CD4-positive, alpha-beta T cell treated with Interferon alpha-2 for 1 hour (primary cell): ENCODE measurements at places on chromosomes 16 and 17.

DNA sequence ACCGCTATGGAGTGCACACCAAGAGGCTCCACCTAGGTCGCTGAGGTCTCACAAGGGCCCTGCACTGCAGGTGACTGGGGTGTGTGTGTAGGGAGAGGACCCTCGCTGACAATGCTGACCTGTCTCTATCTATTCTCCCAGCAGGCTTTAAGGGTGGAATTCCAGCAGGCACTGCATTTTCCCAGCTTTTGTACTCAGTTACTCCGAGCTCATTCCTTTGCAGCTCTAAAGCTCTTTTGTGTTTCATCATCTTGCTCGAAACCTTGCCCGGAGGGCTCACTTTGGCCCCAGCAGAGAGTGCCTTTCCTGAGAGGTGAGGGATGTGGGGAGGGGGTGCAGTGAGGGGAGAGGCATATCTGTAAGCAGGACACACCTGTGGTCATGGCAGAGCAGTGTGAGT lies 39.3 kb downstream of the SMPD3 start:
- DNase-seq = no peak

GRCh38 chr16:31224092-31224955 lies 7.4 kb upstream of the PYDC1 start:
- DNase-seq = no peak

GRCh38 chr17:49197346-49197998 lies 12.9 kb downstream of the GNGT2 start:
- no peak for DNase-seq

GRCh38 chr16:4743226-4743878 lies 9.0 kb downstream of the DNAAF8 start:
- no peak for DNase-seq

GRCh38 chr17:76261421-76262215 lies 3.5 kb upstream of the UBALD2 start:
- DNase-seq = no peak

- DNase-seq = no peak
Observed at GRCh38 chr16:87954826-87955225, 3.6 kb downstream of the BANP start.

DNA sequence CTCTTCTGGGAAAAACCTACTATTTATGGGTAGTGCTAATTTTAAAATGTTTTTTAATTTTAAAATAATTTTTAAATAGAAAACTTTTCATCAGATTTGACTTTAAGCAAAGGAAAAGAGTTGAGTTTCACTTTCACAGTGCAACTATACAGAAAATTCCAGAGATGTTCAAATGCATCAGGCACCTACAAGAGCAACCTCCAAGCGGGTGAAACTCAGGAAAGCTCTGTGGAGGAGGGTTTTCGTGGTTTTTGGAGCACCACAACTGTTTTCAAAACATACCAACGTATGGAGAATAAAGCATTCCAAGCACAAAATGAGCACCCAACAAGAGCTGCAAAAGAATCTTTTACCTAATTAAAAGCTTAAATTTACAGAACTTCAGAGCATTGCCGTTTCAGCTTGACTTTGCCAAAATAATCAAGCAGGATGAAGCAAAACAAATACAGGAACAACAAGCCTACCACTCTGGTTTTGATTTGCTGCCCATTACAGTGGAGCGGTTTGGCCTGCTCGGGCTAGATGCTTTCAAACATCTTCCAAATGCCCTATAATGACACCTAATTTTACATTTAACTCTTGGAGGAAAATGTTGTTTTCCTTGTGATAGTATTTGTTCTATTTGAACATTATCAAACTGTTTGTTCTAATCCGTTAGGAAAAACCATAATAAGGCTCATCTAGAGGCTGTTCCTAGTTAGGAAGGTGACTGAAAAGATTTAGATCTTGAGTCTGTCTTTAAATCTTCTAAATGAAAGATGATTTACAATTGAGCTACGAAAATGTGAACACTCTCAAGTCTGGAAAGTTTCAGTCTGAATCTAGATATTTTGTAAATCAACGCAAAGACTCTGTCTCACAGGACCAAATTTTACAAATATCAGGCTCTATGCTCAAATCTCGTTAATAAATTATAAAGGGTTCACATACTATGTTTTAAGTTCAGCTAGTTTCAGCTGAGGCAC lies 34.5 kb downstream of the NACA2 start:
- DNase-seq = no peak

GRCh38 chr17:55433629-55434422 lies 12.2 kb upstream of the MMD start:
- no peak for DNase-seq

DNA sequence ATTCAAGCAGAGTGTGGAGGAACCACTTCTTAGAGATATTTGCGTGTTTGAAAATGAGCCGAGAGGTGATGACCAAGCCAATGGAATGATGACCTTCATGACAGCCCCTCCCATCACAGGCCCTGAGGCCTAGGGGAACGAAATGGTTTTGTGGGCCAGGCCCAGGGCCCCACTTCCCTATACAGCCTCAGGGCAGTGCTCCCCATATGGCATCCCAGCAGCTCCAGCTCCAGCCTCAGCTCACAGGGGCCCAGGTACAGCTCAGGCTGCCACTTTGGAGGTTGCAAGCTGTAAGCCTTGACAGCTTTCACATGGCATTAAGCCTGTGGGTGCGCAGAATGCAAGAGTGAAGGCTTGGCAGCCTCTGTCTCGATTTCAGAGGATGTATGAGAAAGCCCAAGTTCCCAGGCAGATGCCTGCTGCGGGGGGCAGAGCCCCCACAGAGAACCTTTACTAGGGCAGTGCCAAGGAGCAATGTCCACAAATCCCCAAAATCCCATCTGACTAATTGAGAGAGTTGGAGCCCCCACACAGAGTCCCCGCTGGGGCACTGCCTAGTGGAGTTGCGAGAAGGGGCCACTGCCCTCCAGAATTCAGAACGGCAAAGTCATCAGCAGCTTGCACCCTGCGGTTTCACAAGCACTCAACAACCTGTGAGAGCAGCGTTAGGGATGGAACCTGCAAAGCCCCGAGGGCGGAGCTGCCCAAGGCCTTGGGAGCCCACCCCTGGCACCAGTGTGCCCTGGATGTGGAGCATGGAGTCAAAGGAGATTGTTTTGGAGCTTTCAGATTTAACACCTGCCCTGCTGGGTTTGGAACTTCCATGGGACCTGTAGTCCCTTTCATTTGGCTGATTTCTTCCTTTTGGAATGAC lies 21.2 kb downstream of the CHMP6 start:
- DNase-seq = no peak

DNA sequence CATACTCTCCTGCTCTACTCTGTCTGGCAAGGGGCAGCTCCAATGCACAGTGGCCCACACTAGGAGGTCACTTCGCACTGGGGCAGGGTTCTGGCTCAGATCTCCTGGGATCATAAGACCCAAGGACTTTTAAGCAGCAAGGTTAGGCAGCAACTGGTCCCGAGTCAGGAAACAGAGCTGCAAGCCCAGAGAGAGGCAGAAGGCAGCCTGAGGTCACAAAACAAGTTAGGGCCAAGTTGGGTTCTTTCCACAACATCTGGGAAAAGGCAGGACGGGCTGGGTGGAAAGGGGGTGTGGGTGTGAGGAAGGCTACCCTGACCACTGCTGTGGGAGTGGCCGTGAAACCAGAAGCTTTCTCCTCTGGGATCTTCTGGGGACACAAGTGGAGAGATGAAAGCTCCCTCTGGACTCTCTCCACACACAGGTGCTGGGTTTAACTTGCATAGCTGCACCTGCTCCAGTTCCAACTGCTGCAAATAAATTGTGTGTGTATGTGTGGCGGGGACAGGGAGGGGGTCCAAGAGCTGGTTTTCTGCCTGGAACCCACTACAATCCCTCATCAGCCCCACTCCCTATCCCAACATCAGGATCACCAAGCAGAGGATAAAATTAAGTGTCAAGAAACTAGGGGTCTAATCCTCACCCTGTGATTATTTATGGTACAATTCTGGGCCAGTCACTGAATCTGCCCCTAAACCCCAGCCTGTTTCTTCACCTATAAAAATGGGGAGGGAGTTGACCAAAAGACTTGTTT lies 8.0 kb upstream of the TSPOAP1 start:
- DNase-seq = no peak

- no peak for DNase-seq
Observed at GRCh38 chr17:68908045-68908444, 47.1 kb downstream of the ABCA8 start.

GRCh38 chr17:50586421-50587247 lies 26.1 kb downstream of the CACNA1G start:
- DNase-seq = no peak

- DNase-seq = no peak
Observed at GRCh38 chr17:28612531-28612930, 1.5 kb downstream of the RSKR start.

DNA sequence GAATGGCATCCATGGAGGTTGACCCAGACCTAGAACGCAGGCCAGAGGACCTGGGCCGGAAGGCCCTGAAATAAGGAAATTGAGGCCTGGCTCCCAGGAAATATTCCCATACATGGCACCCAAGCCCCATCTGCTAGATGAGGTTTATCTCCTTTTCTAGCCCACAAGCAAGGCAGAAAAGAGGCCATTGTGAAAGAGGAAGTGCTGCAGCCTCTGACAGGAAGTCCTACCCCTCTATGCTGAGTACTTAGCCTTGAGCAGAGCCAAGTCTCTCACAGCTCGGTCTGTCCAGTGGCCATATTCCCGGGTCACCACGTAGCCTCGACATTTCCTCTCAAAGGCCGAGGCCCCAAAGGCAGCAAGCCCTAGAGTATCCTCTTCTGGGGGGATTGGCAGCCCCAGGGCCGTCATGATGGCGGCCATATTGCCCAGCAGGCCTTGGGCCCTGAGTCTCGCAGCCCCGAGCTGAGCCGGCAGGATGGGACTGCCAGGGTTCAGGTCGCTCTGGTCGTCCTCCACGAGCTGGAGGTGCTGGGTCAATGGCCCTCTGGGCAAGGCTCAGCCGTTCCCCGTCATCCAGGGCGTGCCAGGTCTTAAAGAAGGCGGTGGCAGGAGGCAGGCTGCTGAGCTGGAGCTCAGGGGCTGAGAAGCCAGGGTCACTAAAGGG lies 7.8 kb downstream of the CTF1 start:
- DNase-seq = no peak

- DNase-seq = no peak
Observed at GRCh38 chr17:12104831-12105230, 84.2 kb downstream of the MAP2K4 start.

DNA sequence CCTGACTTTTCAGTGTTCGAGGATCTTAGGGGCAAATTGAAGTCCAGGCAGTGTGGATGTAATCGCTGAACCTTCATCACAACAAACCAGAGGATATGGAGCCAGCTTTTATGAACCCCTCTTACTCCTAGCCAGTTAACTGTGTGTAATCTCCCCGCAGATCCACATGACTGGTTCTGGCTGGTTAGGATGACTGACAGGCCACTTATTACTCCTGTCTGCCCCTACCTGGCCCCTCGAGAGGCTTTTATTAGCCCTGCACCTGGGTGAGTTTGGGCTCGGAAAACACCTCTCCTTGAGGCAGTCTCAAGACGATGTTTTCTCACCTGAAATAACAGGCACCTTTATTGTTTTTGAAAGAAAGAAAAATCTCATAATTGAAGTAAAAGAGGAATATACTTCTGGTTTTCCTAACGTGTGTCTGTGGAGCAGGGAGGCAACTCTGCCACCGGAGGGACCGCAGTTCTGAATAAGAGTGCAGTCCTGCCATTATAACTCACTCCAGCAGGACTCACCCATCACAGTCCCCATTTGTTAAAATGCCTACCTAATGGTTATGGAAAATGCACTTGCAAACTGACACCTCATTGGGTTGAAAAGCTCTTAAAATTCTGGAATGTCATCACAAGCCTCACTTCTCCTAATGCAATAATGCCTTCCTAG lies 291.9 kb upstream of the N4BP1 start:
- no peak for DNase-seq

DNA sequence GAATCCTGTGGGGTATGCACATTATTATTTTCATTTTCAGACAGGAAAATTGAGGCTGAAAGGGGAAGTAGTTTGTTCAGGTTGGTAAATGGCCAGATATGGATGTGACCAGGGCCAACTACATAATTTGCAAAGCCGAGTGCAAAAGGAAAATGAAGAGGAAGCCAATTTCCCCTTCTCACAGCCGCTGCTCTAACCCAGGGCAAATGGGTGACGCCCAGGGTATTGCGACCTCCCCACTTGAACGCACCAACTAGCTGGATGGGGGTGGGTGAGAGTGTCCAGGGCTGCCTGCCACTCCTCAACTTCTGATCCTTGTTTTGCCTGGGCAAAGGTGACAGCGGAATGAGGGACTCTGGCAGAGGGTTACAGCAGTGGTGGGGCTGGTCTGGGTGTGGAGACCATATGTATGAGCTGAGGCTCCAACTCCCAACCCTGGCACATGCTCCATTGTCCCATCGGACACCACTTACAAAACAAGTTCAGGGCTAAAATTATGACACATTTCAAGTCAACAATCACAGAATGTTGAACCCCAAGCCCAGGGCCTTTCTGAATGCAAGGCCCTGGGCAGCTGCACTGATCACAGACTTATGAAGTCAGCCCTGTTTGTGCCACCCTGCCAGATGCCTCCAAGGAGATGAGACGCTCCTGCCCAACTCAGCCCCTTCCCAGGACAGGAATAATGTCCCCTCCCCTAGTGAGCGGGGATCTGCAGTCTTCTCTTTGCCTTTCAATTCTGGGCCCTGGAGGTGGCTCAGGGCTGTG lies 1.7 kb downstream of the ANKRD40CL start:
- no peak for DNase-seq

DNA sequence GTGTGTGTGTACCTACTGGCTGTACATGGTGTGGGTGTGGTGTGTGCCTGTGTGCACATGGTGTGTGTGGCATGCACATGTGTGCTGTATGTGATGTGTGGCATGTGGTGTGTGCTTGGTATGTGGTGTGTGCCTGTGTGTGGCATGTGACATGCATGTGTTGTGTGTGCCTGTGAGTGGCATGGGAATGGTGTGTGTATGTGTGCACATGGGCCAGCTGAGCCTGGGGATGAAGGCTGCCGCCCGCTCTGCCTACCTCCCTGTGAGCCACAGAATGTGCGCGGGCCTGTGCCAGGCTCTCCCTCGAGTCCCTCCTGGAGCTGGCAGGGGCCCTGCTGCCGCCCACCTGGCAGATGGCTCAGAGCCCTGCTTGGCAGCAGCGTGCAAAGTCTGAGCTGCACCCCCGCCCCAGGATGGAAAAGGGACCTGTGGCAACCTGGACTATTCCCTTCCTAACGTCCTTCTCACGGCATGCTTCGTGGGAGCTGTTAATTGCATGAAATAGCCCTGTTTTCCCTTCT lies 9.3 kb downstream of the PRSS27 start:
- no peak for DNase-seq

GRCh38 chr16:23858542-23858941 lies 22.8 kb downstream of the PRKCB start:
- no peak for DNase-seq

DNA sequence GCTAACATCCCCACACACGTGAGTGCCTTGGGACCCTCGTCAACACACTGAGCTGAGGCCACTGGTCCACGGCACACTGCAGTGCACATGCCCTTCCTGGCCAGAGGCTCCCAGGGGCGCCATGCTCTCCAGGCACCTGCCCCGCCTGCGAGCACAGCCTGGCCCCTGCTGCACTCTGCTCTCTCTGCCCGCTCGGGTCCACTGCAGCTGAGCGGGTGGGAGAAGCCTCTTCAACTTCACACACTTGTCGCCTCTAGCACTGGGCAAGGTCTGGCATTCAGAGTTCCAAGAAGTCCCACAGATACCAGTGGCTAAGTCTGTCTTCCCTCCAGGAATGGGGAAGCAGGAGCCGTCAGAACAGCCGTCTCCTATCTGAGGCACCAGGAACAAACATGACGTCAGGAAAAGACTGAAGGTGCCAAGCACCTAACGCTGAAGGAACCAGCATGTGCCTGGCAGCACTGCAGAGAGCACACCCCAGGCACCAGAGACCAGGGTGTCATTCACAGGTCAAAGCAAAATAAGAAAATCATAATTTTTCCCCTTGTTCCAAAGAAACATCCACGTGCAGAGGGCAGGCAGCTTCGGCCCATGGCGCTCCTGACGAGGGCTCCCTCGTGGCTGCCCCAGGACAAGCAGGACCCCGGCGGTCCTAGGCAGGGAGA lies 82.9 kb downstream of the ZNF778 start:
- DNase-seq = no peak
